ENCODE measurements at places on chromosomes 3 and 15.

GRCh38 chr3:50474717-50475116 lies 28.7 kb downstream of the CACNA2D2 start:
- DNase-seq, result no peak

GRCh38 chr3:121834157-121834670 lies 646 bp downstream of the IQCB1 start:
- DNase-seq, result no peak

- no peak for DNase-seq
Observed at GRCh38 chr15:80267658-80268057, 15.6 kb upstream of the CTXND1 start.

DNA sequence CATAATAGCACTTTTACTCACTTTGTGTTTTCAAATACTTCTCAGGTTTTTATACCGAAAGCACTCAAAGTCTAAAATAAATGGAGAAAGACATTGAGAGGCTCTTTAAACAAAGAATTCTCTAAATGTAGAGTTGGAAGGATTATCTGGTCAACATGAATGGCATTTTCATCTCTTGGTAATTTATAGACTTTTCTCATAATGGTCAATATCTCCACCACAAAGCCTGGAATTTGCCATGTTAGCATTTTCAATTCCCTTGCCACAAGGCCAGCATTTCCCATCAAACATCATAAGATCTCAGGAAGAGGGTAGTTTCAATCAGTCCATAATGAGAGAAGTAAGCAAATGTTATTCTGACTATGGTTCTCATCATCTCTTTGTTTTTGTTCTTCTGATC lies 293.0 kb downstream of the CADM2 start:
- DNase-seq, result no peak

DNA sequence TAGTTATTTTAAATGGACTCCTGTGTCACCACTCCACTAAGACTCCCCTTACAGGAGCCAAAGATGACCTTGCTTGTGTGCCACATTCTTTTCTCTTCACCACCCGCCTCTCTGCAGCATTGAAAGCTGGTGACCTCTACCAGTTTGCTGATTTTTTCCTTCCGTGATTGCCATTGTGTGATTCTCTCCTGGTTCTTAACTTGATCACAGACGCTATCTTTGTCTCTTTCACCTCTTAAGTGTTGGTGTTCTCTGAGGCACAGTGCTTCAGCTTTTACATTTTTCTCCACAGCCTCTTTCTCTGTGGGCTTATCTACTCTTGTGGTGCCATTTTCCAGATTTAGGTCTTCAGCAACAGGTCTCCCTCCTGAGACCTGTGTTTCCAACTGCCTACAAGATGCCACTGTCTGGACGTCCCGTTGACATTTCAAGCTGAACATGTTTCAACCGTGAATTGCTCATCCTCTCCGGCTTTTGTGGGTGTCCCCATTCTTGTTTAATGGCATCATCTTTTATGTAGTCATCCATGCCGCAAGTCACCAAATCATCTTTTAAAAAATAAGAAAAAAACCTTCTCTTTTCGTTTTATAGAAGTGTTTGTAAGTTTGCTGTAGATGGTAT lies 26.5 kb downstream of the IQGAP1 start:
- DNase-seq, result no peak

DNA sequence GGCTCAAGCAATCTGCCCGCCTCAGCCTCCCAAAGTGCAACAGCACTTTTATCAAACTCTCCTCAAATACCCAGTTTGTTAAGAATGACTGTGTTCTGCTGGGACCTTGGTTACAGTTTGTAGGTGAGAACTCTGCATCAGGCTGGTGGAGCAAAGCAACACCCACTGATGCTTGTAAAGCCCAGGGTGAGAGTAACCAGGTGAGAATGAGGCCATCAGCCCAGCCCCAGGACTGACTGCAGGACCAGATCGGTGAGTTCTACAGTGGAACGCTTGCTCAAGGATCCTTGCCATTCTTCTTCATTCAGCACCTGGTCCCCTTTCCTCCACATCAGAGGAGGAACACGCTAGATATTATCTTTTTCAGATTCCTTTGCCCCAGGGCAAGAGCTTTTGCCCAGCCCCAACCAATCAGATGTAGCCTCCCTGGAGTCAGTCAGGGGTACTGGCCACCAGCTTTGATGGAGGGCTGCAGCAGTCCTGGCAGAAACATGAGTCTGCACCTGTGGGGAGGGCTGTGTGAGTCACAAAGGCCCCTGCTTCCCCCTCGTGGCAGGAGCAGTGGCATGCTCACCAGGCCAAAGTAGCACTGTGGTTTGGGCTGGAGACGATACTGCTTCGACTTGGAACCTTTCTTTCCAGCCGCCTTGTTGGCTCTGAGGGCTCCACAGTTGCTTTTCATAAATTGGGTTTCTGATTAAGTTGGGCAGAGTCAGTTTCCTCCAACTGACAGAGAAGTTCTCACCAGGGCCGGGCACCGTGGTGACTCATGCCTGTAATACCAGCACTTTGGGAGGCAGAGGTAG lies 3.5 kb upstream of the SHISA5 start:
- no peak for DNase-seq

DNA sequence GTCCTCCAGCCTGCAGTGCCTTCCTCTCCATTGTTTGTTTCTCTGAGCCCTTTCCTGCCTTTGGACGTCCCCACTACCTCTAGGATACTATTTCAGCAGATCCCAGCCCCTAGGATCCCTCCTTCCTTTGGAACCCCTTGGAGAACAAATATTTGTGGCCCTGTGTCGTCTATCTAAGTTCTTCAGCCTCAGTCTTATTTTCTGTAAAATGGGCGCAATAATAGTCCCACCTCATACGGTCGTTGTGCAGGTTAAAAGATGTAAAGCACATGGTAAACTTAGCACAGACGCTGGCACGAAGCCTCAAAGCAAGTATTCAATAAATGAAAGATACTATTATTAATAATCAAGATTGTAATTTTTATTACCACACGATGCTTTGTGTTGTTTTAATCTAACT lies 122.0 kb downstream of the SV2B start:
- no peak for DNase-seq

DNA sequence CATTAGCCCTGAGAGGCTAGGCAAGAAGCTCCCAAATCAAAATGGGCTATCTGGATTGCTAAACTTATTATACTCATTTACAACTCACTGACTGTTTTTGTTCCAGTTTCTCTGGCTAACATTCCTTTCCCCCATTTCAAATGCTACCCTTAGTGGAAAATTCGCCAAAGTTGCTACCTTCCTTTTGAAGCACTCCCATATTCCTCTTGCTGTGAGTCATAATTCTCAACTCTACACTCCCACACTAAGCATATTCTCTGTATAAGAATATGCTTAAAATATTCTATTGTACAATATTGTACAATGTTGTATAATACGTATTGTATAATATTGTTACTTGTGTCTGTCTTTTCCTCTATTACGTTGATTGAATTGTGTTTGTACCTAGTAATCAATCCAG lies 398.6 kb downstream of the PYDC2 start:
- DNase-seq, result no peak

GRCh38 chr15:48703544-48703943 lies 58.0 kb upstream of the FBN1 start:
- DNase-seq, result no peak

GRCh38 chr3:149339931-149340309 lies 6.5 kb upstream of the TM4SF18 start:
- peak; percentile 91 for DNase-seq

GRCh38 chr3:53836084-53836872 lies 9.9 kb downstream of the CHDH start:
- no peak for DNase-seq

DNA sequence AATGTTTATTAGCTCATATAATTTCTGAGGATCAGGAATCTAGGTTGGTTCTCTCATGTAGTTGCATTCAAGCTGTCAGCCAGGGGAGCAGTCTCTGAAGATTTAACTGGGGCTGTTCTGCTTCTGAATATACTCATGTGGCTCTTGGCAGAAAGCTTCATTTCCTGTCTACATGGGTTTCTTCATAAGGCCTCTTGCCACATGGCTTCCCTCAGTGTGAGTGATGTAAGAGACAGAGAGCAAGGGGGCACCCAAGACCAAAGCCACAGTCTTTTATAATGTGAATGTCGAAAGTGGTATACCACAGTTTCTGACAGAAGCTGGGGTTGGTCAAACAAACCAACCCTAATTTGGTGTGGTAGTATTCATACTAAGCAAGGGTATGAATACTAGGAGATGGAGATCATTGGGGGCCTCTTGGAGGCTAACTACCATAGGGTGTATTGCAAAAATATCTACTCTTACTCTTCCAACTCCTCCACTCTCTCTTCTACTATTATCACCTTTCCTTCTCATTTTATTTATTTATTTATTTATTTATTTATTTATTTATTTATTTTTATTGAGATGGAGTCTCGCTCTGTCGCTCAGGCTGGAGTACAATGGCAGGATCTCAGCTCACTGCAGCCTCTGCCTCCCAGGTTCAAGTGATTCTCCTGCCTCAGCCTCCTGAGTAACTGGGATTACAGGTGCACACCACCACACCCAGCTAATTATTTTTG lies 123.8 kb downstream of the B3GALNT1 start:
- DNase-seq, result no peak

- DNase-seq, result no peak
Observed at GRCh38 chr3:53645754-53646153, 151.3 kb downstream of the CACNA1D start.

DNA sequence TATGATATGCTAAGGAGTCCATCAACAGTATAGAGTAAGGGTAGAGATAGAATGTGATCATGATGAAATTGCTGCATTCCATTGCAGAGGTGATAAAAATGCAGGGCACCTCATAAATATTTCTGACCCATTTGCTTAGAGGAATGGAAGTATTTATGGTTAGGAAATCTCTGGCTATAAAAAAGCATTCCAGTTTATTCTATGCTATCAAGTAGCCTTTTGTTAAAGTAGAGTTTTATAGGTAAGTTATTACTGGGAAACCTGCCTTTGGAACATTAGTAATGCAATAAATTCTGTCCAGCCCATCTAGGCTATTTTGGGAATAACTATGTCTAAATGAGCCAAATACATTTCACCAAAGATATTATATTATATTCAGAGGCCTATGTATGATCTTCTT lies 19.8 kb upstream of the STRIT1 start:
- no peak for DNase-seq

DNA sequence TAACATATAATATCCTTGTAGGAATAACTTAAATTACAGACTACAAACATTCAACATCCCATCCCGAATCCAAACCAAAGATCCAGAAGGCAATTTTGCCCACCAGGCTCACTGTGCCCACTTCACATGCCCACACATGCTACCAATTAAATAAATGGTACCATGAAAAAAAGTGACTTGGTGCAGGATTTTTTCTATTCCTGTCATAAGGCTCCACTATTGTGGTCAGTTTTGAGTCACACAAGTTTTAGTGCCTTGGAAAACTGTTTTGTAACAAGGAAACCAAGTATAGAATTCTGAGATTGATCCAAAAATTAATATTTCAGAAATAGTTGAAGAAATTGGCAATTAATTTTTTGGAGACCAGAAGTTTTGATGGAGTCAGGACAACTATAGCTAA lies 470.1 kb upstream of the THBS1 start:
- DNase-seq, result no peak

DNA sequence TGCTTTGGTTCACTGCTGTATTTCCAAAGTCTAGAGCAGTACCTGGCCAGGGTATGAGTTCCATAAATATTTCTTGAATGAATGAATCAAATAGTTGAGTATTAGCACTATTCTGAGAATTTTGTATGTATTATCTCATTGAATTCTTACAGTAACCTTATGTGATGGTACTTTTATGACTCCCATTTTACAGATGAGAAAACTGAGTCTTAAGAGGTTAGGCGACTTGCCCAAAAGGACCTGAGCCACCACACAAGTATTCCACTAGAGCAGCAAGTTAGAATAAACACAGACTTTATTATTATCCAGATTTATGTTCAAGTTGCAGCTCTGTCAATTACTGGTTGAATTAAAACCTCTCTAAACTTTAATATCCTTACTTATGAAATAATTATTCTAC lies 29.4 kb downstream of the CRTC3 start:
- DNase-seq, result no peak

GRCh38 chr3:25151281-25151902 lies 276.7 kb upstream of the RARB start:
- DNase-seq, result no peak

- no peak for DNase-seq
Observed at GRCh38 chr15:55766676-55767075, 23.7 kb upstream of the PRTG start.

DNA sequence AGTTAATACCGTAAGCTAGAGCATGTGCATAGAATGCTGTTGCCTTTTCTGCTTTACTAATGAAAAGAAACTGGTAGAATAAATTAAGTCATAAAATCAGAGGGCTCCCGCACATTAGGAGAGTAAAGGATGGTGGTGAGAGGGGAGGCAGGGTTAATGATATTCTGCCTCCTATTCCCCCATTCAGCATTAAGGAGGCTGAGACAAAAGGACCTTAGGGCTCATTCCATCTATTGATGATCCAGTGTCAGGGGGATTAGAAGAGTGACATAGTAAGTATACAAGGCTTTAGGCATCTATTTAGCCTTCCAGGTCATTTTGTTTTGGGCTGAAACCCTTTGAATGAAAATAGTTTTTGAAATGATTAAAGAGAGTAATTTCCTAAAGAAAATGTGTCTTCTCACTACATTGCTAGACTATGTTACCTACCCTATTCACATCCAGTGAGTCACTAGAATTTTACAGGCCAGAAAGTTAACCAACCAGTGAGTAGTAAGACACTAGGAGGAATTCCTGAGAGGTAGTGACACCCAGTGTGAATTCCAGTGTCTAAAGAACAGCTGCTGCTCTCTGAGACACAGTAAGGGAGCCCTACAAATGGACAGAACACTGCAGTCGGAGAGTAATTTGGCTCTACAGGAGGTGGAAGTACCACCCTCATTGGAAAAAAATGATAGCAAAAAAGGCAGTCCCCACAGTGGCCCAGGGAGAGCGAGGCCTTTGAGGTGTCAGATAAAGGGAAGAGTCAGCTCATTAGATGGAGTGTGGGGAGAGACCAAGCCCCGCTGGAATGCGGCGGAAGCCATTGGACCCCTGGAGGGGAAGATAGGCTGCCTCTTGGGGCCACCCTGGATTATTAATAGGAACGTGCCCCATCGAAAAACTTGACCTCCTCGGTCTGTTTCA lies 67.6 kb downstream of the TUSC7 start:
- DNase-seq, result no peak

DNA sequence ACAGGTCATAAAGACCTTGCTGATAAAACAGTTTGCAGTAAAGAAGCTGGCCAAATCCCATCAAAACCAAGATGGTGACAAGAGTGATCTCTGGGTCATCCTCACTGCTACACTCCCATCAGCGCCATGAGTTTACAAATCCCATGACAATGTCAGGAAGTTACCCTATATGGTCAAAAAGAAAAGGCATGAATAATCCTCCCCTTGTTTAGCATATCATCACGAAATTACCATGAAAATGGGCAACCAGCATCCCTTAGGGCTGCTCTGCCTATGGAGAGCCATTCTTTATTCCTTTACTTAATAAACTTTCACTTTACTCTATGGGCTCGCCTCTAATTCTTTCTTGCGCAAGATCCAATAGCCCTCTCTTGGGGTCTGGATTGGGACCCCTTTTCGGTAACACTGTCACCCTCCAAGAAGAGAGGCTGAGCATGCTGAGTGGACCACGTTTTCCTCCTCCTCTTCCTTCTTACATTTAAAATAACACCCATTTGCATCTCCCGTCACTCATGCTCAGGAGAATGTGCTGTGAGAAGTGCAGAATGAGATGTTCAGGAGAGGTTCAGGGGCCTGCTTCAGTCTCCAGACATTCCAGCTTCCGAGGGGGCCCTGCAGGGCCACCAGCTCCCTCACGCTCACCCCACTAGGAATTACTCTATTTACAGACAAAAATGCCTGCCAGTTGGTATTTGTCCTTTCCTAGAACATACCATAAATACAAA lies 47.3 kb downstream of the NSMCE3 start:
- no peak for DNase-seq

- no peak for DNase-seq
Observed at GRCh38 chr15:77753281-77753873, 120.7 kb upstream of the LINGO1 start.
